A549 treated with RU486 at 1 μM for 4 hours (cell line): ENCODE measurements at places on chromosomes 6 and 20. TPM values are rescaled to one million over a fixed set of nuclear protein-coding genes. Genes with fewer than 3 reads are reported as not detected.

Gene HSPA12B
- 0.29 to 0.43 TPM (median 0.34 TPM) in 5 replicates for total RNA-seq

Gene ZNF311
- 0.14 to 0.28 TPM (median 0.19 TPM) in 4 of 5 replicates, not detected in the other for total RNA-seq

Gene KLHDC3
- total RNA-seq = 26.1 to 32.1 TPM (median 30.4 TPM) in 5 replicates

Gene SLC17A3
- total RNA-seq = 0.53 to 1.4 TPM (median 0.93 TPM) in 5 replicates

Gene PRR18
- total RNA-seq = 0.16 to 0.27 TPM (median 0.23 TPM) in 4 of 5 replicates, not detected in the other

Gene PACSIN1
- 0.03 to 0.09 TPM (median 0.07 TPM) in 4 of 5 replicates, not detected in the other for total RNA-seq

Gene BNIP5
- not detected in 5 replicates for total RNA-seq

Gene ARMC12
- total RNA-seq = 0.15 to 0.46 TPM (median 0.27 TPM) in 4 of 5 replicates, not detected in the other

Gene UCKL1
- total RNA-seq = 20.4 to 34.1 TPM (median 29.5 TPM) in 5 replicates

Gene BLCAP
- total RNA-seq = 41.4 to 53.5 TPM (median 49.9 TPM) in 5 replicates

Gene PBOV1
- not detected in 5 replicates for total RNA-seq

Gene IL17F
- not detected in 5 replicates for total RNA-seq

Gene TSBP1
- total RNA-seq = not detected in 5 replicates

Gene HEY2
- 0.06 to 0.08 TPM in 2 of 5 replicates, not detected in the others for total RNA-seq

Gene SPEF1
- 1.5 to 2.1 TPM (median 2.0 TPM) in 5 replicates for total RNA-seq

Gene ARFGEF3
- total RNA-seq = 0.33 to 0.61 TPM (median 0.56 TPM) in 5 replicates

Gene DNAH8
- total RNA-seq = not detected in 5 replicates

Gene CDH4
- total RNA-seq = 5.7 to 9.4 TPM (median 7.8 TPM) in 5 replicates

Gene ZNF76
- 7.9 to 9.5 TPM (median 8.8 TPM) in 5 replicates for total RNA-seq

Gene DPM1
- total RNA-seq = 57.9 to 107 TPM (median 75.7 TPM) in 5 replicates

Gene HFE
- total RNA-seq = 8.9 to 13.3 TPM (median 12.2 TPM) in 5 replicates

Gene BMP6
- total RNA-seq = 13.7 to 21.7 TPM (median 20.3 TPM) in 5 replicates

Gene KLC4
- total RNA-seq = 5.6 to 8.1 TPM (median 7.2 TPM) in 5 replicates

Gene LHFPL5
- 0.05 TPM in 1 of 5 replicates, not detected in the others for total RNA-seq

Gene TBXT
- not detected in 5 replicates for total RNA-seq

Gene CALHM5
- total RNA-seq = 0.03 to 0.10 TPM (median 0.07 TPM) in 5 replicates

Gene ANKS1A
- total RNA-seq = 5.1 to 7.8 TPM (median 6.8 TPM) in 5 replicates

Gene MUCL3
- total RNA-seq = 0.01 to 0.05 TPM (median 0.02 TPM) in 3 of 5 replicates, not detected in the others

Gene ENPP5
- not detected in 5 replicates for total RNA-seq

Gene PSORS1C1
- total RNA-seq = 3.0 to 4.4 TPM (median 4.1 TPM) in 5 replicates

Gene CD2AP
- 6.5 to 18.3 TPM (median 16.4 TPM) in 5 replicates for total RNA-seq

Gene BPIFB4
- not detected in 5 replicates for total RNA-seq

Gene BANF2
- not detected in 5 replicates for total RNA-seq

Gene SLC17A2
- total RNA-seq = not detected in 5 replicates

Gene MOG
- total RNA-seq = not detected in 5 replicates

Gene KHDC1L
- total RNA-seq = 0.25 to 0.51 TPM (median 0.39 TPM) in 4 of 5 replicates, not detected in the other

Gene ADGRF1
- total RNA-seq = 0.33 TPM in 1 of 5 replicates, not detected in the others

Gene OGFRL1
- 3.4 to 9.0 TPM (median 7.0 TPM) in 5 replicates for total RNA-seq

Gene PRSS35
- 0.08 to 0.09 TPM in 2 of 5 replicates, not detected in the others for total RNA-seq

Gene MTO1
- 9.8 to 12.1 TPM (median 10.8 TPM) in 5 replicates for total RNA-seq

Gene TPBG
- total RNA-seq = 39.9 to 52.9 TPM (median 50.6 TPM) in 5 replicates

Gene DNMT3B
- 3.8 to 4.9 TPM (median 4.2 TPM) in 5 replicates for total RNA-seq

Gene GUCA1A
- total RNA-seq = not detected in 5 replicates

Gene APOBEC2
- total RNA-seq = not detected in 5 replicates

Gene CCM2L
- total RNA-seq = 0.47 to 0.67 TPM (median 0.56 TPM) in 5 replicates

Gene FABP7
- not detected in 5 replicates for total RNA-seq

Gene CYP21A2
- total RNA-seq = not detected in 5 replicates

Gene FHL5
- total RNA-seq = not detected in 5 replicates

Gene LAMA4
- 1.7 to 2.4 TPM (median 1.9 TPM) in 5 replicates for total RNA-seq
